ENCODE measurements at places on chromosomes 7 and 10. TPM values are rescaled to one million over a fixed set of nuclear protein-coding genes. Genes with fewer than 3 reads are reported as not detected.

DNA sequence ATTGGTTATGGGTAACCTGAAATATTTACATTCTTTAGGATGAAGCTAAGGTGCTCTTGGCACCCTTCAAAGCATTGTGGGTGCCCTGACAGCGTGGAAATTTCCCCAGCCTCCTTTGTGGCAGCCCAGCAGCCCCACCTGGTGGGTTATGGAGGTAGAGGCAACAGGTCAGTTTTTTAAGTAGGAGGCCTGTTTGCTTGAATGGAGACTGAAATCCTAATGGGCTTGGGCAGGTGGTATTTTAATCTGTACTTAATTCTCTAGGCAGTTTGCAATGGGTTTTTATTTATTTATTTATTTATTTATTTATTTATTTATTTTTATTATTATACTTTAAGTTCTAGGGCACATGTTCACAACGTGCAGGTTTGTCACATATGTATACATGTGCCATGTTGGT is 139.4 kb downstream of the EPC1 start:
- no peak for DNase-seq

DNA sequence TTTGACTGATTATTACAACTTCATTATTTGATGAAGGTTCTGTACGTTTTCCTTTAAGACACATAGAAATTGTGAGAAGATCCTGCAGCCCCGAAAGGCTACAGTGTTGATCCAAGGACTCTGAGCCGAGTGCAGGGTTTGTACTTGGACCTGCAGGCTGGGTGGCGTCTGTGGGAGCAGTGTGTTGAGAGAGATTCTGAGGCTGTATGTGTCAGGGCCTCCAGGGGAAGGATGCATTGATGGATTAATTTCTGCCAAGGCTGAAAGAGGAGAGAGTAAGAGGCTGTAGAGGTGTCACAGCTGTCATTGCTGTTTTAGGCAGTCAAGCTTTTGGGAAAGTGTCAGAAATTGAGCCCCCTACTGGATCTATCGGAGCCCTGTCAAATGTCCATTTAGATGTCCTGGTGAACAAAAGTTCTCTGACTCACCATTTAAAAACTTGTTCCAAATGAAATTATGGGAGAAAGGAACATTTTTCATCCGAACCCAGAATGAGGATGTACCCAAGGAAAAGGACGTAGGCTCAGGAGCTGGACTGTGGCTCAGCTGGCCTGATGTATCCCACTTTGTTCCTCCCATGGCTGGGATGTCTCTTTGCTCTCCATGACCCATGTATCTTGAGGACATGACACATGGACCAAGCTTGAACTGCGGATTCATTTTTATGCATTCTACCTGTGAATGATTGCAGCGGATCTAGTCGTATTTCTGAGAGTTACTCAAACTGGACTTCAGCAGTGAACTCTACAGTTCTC is 102.2 kb downstream of the TCF7L2 start:
- DNase-seq, result no peak

Gene UCMA
- polyA plus RNA-seq, result not detected

Gene GBX1
- not detected for polyA plus RNA-seq

Gene NPY
- polyA plus RNA-seq, result 0.28 TPM

Measured in right renal pelvis (tissue), 4 donors.